CD4-positive, alpha-beta T cell treated with Interleukin-1 beta for 1 hour (primary cell): ENCODE measurements at places on chromosomes 2 and 18.
A peak's percentile ranks its signal among the peaks of the same experiment; 100 is the strongest.

GRCh38 chr2:180971811-180972210 is 8.6 kb upstream of the UBE2E3 start:
- DNase-seq: no peak

DNA sequence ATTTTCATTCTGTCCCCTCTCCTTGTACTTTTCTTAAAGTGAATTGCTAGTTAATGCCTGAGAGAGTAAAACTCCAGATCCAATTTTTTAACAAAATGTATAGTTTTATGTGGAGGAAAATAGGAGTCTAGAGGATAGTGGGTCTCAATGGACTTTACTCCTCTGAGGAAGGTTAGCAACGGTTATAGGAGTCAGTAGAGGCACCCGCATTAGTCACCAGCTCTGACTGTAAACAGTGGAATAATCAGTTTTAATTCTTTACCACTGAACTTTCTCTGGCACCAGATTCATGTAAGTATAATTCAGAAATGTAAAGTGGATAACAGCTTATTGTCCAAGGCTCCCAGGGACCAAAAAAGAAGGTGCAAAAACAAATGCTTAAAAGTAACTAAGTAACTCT is 38.7 kb upstream of the HNMT start:
- no peak for DNase-seq

GRCh38 chr18:3998698-3999333 is 456.3 kb downstream of the DLGAP1 start:
- no peak for DNase-seq

DNA sequence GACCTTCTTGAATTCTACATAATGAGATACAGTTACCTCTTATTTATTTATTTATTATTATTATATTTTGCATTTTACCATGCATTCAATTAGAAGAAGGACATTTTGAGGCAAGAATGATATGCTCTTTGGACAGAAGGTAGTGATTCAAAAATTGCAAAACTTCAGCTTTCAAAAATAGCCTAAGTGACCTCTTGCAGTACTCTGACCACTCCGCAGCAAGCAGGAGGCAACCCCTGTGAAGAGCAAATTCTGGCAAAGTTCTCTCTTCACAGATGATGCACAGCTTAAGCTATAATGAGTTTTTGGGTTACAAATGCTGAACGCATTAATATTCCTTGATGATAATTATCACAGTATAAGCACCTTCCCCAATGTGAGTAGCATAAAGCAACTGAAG is 170.0 kb downstream of the ZNF521 start:
- DNase-seq: no peak

DNA sequence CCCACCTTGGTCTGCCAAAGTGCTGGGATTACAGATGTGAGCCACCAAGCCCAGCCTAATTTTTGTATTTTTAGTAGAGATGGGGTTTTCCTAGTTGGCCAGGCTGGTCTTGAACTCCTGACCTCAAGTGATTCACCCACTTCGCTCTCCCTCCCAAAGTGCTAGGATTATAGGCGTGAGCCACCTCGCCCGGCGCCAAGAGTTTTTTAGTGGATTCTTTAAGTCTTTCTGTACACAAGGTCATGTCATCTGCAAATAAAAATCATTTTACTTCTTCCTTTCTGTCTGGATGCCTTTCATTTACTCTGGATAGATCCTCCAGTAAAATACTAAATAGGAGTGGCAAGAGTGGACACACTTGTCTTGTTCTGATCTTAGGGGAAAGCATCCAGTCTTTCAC is 61.7 kb downstream of the KCMF1 start:
- no peak for DNase-seq

DNA sequence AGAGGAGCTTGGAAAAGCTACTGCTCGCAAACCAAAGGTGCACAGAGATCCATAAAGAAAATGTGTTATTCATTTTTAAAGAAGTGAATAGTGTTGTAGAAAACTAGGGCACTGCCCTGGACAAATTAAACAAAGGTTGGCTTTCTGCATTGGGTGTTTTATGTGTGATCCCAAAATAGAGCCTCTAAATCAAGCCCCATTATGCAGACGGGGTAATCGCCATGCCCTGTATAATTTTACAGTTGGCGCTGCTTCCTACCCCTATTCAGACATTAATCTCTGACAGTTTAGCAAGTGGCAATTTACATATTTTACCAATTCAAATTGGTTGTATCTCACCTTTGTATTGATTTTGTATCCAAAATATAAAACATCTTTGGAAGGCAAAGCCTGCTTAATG is 109.1 kb downstream of the PID1 start:
- no peak for DNase-seq

GRCh38 chr2:218216336-218216673 is 684 bp upstream of the ARPC2 start:
- no peak for DNase-seq

DNA sequence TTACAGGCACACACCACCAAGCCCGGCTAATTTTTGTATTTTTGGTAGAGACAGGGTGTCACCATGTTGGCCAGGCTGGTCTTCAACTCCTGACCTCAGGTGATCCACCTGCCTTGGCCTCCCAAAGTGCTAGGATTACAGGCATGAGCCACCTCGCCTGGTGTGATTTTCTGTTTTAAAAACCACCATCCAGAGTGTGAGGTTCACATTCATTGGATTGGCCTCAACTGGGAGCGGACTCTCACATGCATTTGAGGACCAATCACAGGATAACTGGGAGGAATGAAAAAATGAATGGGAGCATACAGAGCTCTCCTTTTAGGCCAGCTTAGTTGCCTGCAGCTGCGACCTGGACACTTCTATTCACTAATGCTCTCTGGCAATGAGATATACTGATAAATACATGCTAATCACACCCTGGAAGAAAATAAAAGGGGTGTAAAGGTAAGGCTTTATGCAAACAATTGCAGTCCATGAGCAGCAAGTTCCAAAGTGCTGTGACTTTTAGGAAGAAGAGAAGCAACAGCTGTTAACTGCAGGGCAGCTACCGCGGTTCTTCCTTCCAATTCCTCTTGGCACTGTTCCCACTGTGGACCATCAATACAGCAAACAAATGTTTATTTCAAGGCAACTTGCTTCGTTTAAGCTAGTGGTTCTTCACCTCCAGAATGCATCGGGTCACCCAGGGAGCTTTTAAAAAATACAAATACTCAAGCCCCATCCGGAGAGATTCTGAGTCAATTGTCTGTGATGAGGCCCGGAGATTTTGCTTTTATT is 49.5 kb upstream of the FZD5 start:
- no peak for DNase-seq

DNA sequence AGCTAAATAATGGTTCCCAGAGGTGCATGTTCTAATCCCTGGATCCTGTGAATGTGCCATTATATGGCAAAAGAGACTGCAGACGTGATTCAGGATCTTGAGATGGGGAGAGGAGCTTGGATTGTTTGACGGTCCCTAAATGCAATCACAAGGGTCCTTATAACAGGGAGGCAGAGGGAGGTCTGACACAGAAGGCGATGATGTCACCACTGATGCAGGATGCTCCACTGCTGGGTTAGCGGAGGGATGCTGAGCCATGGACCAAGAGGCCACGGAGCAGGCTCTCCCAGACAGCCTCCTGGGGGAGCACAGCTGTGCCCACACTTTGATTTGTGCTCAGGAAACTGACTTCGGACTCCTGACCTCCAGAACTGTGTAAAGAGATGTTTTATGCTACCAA is 156.2 kb downstream of the UXS1 start:
- no peak for DNase-seq

DNA sequence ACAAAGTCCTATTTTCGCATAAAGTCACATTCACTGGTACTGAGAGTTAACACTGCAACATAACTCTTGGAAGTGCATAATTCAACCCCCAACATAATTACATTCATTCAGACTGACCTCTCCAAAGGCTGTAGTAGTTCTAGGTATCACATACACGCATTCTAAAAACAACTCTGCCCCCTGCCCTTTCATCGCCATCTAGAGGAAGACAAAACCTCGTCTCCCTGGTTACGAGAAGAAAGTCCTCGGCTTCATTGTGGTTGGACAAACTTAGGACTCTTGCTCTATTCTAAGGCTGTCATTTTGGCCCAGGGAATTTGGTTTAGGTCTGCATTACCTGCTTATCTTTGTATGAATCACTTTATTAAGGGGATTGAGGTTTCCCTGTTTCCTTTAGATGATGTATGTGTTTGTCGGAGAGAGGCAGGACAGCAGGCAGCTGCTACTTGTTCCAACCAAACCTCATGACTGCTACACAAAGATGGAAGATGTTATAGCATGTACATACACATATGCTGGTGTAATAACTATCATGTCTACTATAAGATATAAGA is 215.4 kb upstream of the NRXN1 start:
- DNase-seq: no peak

- no peak for DNase-seq
Measured at GRCh38 chr2:227191367-227191766, 26.9 kb downstream of the COL4A3 start.

DNA sequence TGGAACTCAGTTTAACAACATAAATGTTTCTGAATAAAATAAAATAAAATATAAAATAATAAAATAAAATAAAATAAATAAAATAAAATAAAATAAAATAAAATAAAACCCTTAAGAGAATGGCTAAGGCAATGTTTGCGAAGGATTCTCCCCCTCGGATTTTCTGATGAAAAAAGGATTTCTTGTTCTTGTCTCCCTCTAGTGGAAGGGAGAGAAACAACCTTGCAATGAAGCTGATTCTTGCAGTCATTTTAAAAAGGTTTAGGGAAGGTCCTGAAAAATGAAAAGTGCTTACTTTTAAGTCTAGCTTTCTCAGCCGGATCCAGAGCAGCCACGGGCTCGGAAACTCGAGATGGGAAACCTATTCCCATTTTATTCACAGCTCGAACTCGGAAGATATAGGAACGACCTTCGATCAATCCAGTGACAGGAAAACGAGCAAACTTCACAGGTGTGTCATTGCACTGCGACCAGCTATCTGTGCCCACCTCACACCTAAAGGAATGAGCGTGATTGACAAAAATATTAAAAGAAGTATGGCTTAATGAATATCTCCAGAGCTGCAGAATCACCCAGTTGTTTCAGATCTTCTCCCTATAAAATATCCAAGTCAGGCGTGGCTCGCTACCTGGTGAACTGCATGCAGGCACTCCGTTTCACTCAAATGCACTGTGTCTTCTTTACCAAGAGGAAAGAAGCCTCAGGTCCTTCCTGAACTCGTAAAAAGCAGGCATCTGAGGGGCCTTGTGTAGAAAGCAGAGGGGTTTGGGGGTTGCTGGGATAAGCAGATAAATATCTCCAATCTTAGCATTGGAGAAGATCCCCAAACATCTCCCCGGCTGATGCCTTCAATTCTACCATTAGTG is 68.1 kb downstream of the MYOM1 start:
- peak; percentile 52 for DNase-seq

GRCh38 chr2:268323-268722 is 3.6 kb downstream of the ACP1 start:
- DNase-seq: no peak

DNA sequence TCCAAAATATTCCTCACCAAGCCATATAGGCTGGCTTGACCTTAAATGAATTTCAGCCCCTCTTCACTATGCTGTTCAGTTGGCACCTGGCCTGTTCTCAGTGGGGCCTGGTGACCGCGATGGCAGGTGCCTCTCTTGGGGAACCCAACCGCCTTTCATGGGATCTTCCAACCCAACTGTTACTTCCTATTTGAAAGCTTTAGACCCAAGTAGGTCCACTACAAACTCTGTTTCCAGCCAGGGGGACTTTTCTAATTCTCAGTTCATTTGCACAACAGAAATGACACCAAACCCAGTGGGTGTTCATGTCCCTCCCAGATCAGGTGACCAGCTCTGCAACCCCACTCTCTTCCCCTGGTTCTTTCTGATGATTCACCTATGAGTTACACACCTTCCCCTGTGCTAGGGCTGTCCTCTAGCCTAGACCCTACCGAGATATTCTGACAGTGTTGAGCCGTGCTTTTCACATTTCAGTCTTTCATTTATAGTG is 35.6 kb upstream of the NDUFV2 start:
- DNase-seq: no peak

GRCh38 chr2:168997118-168997521 is 34.0 kb downstream of the ABCB11 start:
- DNase-seq: no peak

GRCh38 chr2:187543488-187543887 is 10.7 kb downstream of the TFPI start:
- no peak for DNase-seq

DNA sequence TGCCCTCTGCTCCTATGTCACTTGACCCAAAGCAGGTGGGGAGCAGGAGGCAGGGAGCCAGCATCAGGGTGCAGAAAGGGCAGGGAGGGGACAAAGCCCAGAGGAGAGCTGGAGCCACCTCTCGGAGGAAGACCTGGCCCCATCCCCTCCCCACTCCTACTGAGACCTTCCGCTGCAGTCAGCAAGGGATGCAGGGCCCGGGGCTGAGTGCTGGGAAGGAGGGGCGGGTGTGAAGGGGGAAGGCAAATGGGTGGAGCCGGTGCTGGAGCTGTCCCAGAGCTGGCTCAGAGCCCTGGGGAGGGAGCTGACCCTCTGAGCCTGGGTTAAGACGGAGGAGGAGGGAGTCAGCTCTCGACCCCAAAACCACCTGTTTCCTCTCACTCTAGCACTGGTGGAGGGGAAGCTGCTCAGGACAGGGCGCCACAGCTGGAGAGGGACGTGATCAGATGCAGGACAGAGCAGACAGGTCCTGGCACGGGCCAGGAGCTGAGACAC is 33.8 kb downstream of the HS1BP3 start:
- no peak for DNase-seq

DNA sequence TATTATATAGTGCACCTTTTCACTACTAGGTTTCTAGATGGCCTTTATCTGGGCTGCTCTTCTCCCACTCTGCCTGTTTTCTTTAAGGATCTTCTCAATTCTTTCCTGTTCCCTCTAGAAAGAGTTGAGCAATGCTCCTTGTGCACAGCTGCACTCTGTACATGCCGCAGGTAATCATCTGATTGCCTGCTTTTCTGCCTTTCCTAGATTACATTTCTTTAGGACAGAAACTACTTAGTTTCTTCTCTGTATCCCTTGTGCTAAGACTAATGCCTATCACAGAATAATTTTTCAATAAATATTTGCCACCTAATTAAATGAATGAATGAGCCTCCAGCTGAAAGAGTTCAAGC is 802.4 kb upstream of the ID2 start:
- no peak for DNase-seq

DNA sequence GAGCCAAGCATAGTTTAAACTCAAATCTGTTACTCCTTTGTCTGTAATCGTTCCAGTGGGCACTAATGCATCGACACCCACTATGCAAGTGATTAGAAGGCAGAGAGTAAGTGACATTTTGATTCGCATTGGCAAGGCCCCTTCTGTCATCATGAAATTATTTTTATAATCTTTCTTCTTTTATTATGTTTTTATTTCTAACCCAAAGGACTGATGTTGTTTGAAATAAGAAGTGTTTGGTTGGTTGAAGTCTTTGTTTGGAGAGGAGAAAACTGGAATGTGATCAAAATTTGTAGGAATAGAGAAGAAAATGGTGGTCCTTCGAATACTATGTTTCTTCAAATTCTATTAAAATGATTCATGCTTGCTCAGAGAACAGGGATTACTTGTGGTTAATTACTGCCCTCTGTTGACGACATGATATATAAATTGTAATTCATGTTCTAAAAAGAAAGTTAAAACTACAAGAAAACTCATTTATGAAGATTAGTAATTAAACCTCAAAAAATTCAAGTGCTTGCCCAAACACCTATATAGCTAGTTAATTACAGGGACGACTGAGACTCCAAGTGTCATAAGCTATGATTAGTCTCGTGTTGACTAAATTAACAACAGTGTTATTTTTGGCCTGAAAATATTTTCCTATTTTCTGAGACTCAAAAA is 26.4 kb upstream of the TFPI start:
- no peak for DNase-seq

GRCh38 chr2:162092658-162093556 is 18.9 kb upstream of the DPP4 start:
- DNase-seq: no peak
